ENCODE measurements at places on chromosomes 13 and 19.

- peak; percentile 23 for DNase-seq
These were observed 50.5 kb upstream of the UBE2L5 start for GRCh38 chr13:30371649-30372265.

DNA sequence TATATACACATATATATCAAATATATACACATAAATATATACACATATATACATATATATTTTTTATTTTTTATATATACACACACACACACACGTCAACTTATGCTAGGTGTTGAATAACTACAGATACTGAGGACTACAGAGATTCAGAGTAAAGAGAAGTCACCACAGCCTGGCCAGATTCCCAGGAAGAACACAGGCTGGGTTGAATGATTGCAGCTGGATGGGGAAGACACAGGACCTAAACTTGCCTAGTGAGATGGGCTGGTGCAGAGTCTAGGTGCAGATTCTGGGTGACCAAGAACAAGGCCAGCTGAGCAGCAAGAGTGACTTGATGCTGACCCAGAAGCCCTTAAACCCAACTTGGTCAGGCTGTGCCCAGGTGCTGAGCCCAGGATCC lies 241.3 kb downstream of the KCTD12 start:
- DNase-seq = no peak

GRCh38 chr13:64936879-64937278 lies 2293.3 kb downstream of the PCDH9 start:
- DNase-seq = no peak

GRCh38 chr19:35460608-35461007 lies 12.6 kb downstream of the FFAR2 start:
- DNase-seq = no peak

DNA sequence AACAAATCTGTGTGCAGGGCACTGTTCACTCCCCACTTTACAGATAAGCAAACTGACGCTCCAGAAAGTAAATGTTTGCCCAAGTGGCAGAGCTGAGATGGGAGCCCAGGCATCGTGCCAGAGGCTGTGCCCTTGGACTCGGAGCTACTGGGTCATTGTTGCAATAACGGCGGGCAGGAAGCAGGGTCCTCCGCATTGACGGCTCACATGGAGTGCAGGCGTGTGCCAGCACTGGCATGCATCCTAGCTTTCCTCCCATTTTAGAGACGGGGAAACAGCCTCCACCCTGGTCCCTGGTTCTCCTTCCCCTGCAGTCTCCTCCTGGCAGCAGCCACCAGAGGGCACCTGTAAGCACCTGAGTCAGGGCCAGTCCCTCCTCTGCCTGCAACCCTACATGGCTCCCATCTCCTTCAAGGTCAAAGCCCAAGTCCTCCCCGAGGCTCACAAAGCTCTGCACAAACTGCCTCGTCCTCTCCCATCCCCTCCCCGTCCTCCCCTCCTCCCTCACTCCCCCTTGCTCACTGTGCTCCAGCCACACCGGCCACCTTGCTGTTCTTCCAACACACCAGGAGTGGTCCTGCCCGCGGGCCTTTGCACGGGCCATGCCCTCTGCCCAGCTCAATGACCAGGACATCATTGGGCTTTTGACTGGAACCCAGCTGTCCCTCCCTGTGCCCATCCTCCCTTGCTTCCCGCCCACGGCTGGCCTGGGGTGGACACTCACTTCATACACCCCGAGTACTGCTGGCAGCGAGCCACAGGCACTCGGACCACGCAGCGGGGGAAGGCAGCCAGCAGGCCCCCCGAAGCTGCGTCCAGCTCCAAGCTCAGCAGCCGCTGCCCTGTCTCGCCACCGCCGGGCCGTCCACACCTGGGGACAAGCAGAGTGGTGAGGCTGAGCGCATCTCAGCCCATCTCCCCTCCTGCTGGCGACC lies 7.7 kb upstream of the LRG1 start:
- no peak for DNase-seq

DNA sequence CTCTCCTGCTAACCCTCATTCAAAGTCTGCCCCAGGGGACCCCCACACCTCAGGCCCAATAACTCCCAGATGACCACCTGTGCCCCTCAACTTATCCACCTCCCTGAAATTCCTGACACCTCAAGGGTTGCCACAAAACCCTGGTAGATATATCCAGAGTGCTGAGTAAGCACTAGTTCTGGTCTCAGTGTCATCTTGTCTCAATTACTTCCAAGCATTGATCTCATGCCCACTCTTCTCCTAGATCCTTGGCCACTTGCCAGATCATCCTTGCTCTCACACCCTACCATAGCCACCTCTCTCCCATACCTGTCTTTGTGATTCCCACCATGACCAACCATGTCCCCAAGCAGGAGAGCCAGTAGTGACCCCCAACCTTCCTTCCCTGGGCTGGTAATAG lies 2.0 kb downstream of the ZNF416 start:
- no peak for DNase-seq

DNA sequence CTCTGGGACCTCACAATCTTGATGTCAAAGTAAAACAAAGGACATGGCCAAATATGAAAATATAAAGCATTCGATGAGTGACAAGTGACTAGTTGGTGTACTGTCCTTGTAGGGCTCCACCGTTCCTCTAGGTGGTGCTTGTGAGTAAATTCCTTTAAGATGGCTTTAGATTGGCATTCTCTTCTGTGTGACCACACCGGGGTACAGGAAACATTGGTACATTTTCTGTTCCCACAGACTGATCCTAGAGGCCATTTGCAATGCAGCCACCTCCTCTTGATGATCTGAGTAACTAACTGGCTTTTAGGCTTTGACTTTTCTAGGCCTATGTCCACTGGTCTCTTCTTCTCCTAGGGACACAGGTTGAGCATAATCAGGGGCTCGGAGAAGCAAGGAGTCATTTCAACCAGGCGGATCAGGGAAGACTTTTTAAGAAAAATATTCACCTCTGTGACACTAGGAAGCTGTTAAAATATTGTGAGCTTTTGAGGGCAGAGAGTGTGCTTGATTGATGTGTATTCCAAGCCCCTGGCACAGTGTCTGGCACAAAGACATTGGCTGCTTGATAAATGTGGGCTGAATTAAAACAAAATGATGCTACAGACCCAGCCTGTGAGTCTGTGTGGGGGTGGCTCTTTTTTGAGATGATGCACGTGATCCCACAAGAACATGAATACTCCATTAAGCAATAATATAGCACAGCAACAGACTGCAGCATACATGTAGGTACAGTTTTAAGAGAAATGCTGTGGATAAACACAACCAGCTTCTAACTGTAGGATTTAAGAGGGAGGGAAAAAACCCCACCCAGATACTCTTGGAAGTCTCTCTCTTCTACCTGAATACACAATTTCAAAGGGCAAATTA lies 21.0 kb downstream of the EPSTI1 start:
- no peak for DNase-seq

- no peak for DNase-seq
These were observed 23.5 kb downstream of the KCTD15 start for GRCh38 chr19:33819880-33820781.

GRCh38 chr13:51562011-51562671 lies 22.1 kb upstream of the WDFY2 start:
- no peak for DNase-seq

- DNase-seq = no peak
These were observed 103.2 kb downstream of the LMO7 start for GRCh38 chr13:75739244-75739868.

- DNase-seq = no peak
These were observed 77.9 kb downstream of the ZNF536 start for GRCh38 chr19:30450100-30450499.

- DNase-seq = no peak
These were observed 467.2 kb downstream of the ITGBL1 start for GRCh38 chr13:101919541-101920181.

- no peak for DNase-seq
These were observed 360.3 kb upstream of the ZNF507 start for GRCh38 chr19:31985001-31985605.

DNA sequence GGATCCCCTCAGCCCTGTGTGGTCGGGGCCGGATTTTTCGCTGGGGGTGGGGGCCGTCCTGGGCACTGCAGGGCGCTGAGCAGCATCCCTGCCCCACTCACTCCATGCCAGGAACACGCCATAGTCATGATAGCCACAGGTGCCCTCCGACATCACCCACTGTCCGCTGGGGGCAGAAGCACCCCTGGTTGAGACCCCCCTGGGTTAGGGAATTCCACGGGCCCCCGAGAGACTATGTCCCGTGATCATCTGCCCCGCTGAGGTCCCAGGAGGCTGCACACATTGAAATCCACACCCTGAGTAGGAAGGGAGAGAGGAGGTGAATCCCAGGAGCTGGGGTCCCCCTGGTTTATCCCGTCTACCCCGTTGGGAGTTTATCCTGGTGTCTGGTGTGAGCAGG lies 16.2 kb downstream of the NCLN start:
- DNase-seq = no peak

DNA sequence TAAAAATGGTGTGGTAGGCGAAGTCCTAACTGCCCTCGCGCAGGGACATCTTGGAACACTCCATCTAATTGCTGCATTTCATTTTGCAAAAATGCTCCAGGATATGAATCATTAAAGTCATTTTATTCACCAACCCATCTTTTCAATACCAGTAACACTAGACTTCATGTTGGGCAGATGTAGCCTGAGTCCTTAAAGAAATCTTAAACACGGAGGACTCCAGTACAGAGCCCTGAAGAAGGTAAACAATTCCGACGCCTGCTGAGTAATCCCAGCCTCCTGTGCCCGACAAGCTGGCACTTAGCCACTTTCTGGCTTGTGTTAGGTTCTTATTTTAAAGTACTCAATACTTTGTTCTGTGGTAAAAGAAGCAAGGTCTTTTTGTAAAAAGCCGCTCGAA lies 58.0 kb upstream of the IRS2 start:
- no peak for DNase-seq

- DNase-seq = no peak
These were observed 1250.7 kb downstream of the UQCRFS1 start for GRCh38 chr19:27962264-27962663.

DNA sequence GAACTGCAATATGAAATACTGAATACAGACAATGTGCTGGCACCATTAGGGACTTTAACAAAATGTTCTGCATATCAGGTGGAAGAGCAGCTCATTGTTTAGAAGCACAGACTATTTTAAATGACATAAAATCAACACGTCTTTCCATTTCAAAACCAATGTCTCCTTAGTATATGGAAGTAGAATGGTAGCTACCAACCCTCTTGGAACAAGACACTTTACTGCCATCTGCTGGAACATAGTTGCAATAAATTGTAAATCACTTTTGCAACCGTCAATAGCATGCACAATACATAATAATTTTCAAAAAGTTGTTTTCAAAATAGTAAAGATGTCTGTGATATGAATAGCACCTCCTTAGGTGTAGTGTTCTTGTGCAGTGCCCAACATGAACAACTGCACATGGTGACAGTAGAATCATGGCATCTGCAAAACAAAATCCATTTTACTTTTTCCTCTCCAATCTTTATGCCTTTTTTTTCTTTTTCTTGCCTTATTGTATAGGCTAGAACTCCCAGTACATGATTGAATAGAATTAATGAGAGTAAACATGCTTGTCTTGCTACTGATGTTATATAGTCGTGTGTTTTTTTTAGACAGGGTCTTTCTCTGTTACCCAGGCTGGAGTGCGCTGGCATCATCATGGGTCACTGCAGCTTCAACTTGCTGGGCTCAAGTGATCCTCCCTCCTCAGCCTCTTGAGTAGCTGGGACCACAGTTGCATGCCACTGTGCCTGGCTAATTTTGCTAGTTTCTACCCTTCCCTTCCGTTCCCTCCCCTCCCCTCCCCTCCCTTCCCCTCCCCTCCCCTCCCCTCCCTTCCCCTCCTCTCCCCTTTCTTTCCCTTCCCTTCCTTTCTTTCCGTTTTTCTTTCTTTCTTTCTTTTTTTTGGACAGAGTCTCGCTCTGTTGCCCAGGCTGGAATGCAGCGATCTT lies 7.8 kb upstream of the LYPD5 start:
- no peak for DNase-seq

DNA sequence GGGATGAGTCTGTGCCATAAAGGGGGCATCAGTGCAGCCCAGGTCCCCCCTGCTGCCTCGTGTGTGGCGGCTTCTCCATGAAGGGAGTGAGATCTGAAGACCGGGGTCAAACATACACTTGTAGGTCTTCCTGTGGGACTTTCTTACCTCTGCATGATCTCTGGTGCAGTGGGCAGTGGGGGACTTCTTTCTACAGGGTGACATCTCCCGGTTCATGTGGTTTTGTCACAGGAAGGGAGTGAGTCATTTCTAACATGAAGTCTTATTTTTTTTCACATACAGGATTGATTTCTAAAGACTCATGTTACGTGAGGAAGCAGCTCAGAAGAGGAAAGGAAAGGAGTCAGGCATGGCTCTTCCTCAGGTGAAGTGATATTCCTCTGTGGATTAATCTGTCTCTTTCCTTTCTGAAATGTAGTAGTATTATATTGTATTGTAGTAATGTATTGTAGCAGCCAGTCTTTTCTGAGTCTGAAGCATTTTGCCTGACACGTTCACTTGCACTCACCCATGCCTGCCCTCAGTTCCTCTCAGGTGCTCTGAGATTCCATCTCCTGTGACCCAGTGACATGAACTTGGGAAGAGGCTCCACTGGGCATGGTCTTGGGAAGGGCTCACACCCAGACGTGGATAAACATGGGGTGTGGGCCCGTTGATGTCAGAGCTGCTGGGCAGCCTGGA lies 15.7 kb downstream of the ZNF808 start:
- DNase-seq = no peak

- no peak for DNase-seq
These were observed 5.6 kb upstream of the LRRC63 start for GRCh38 chr13:46206143-46206542.

GRCh38 chr13:114299604-114300305 lies 14.5 kb upstream of the CHAMP1 start:
- DNase-seq = no peak

DNA sequence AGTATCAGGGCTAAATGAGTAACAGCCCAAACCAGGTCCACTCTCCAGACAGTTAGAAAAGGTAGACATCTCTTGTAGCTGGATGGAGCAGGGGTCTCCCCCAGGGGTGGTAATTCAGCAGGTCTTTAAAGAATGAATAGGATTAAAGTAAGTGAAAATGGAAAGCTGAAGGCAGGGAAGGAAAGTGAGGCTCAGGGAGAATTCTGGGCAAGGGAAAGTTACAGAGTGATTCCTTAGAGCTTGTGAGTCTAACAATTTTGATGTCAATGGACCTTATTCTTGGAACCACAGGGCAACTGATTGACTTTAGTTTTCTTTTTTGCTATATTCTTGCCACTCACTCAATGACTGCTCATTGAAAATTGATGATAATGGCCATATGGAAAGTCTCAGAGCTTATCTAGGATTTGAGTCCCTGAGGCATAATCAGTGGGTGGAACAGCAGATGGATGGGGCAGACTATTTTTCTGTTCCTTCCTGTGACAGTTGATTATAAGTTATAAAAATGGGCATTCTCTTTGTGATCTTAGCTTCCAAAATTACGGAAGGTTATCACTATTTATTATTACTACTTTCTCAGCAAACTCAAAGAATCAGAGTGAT lies 76.9 kb downstream of the LRCH1 start:
- DNase-seq = no peak
